ENCODE measurements at places on chromosomes 5 and 9.

GRCh38 chr9:134594078-134594941, 47.3 kb upstream of the COL5A1 start:
- DNase-seq, result no peak

DNA sequence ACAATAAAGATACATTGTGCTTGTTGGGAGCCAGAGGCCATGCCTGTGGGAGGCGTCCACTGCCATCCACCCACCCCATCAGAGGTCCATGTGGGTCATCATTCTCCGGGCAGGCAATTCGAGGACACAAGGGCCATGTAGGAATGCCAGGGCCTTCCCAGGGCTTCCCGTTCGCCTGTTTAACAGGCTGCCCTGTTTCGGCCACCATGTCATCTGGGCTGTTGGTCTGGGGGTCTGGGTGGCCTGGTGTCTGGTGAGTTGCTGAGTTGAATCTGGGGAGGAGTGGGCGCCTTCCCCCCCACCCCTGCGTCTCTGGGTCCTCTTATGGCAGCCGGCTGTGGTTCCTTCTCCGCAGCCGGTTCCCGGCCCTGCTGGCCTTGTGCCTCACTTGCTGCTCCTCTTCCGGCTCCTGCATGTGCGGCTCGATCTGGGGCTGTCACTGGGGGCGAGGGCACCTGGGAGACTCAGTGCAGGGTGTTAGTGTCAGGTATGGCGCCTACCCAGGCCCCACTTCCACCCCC, 117.4 kb downstream of the WNK2 start:
- DNase-seq, result no peak

DNA sequence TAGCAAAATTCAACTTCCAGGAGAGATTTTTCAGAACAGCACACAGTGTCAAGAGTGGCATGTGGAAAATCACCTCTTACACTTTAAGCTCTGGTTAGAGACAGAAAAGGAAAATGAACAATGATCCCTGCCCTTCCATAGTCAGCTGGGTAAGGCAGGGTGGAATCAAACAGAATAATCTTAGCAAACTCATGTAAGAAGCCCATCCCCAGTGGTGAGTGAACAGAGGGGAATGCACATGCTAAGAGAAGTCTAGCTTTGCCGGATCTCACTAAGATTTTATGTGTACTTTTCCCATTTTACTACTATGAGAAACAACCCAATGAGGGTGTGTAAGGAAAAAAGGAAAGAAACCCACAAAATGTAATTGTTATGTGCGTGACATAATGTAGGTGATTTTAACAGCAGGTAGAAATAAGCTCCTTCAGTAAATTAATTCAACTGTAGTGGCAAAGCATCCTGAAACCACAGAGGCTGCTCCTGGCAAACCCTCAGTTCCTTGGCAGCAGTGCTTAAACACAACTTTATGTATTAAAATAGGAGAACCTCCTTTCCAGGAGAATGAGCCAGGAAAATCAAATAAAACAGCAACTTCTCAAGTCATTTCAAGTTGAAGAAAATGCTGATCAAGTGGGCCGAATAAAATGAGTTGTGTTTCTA, 366.0 kb upstream of the TRPC7 start:
- DNase-seq, result no peak

DNA sequence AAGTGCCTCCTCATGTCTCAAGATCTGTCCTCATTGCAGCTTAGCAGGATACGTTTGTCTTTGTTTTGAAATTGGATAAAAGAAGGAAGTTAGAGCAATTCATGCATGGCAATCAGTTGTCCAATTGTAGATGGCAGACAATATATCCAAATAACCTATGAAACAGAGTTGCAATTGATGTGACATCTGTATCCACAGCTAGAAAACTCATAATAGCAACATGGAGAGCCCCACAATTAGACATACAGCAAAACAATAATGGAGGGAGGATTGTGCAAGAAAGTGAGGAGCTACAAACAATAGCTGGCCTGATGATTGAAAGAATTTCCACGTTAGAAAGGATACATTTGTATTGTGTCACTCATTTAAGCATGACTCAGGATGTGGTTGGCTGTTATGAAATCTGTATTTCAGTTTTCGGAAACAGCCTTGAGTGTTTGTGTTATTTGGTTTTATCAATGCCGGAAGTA, 132.0 kb downstream of the FAM174A start:
- DNase-seq, result no peak

GRCh38 chr5:160466889-160467554, 45.4 kb downstream of the PTTG1 start:
- no peak for DNase-seq

DNA sequence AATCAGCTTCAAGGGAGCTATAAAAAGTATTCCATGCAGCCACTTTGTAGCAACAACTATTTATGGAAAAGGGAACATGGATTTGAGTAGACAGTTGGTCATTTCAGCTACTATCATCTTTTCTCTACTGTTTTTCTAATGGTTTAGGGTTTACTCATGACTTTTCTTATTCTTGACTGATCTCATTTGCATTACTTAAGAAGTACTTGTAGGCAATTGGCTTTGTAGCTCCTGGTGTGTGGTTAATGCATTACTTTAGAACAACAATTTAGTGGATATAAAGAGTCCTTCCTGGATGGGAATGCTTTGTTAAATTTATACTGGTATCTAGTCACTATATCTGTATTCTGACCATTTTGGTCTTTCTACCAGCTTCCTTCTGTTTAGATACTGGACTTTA, 59.8 kb upstream of the NTRK2 start:
- no peak for DNase-seq

DNA sequence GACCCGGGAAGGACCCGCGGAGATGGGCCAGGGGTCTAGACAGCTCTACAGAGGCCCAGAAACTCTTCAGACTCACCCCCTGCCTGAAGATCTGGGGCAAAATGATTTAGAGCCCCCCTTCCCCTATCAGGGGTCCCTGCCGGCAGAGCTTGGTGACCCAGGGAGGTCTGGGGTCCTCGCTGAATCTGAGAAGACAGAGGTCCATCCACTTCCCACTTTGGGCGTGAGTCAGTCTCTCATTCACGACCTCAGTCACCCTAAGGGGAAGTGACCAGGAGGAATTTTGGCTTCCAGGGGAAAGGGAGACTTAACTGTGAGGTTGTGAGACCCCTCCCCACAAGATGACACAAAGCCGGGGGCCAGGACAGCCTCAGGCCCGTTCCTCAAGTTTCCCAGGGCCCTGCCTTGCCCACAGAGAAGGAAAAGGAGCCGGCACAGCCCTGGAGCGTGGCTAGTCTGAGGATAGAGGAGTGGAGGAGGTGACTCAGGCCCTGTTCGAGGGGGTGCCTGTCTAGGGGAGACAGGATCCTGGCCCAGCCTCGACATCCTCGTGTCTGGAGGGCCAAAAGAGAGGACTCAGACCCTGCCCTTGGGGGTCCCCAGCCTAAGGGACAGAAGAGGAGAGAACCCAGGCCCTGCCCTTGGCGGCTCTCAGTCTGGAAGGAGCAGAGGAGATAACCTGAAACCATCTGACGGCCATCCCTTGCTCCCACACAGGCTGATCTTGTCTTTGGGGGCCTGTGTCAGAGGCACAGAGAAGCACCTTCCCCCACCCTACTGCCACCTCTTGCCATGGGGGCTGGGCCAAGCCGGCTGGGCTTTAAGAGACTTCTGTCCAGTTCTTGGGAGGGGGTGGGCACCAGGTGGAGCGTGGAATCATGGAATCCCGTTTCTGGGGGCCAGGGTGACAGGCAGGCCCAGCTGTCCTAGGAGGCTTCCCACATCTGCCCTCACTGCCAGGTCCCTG, 889 bp downstream of the PDLIM4 start:
- no peak for DNase-seq

GRCh38 chr5:92852219-92852618, 728.8 kb downstream of the NR2F1-AS1 start:
- no peak for DNase-seq

DNA sequence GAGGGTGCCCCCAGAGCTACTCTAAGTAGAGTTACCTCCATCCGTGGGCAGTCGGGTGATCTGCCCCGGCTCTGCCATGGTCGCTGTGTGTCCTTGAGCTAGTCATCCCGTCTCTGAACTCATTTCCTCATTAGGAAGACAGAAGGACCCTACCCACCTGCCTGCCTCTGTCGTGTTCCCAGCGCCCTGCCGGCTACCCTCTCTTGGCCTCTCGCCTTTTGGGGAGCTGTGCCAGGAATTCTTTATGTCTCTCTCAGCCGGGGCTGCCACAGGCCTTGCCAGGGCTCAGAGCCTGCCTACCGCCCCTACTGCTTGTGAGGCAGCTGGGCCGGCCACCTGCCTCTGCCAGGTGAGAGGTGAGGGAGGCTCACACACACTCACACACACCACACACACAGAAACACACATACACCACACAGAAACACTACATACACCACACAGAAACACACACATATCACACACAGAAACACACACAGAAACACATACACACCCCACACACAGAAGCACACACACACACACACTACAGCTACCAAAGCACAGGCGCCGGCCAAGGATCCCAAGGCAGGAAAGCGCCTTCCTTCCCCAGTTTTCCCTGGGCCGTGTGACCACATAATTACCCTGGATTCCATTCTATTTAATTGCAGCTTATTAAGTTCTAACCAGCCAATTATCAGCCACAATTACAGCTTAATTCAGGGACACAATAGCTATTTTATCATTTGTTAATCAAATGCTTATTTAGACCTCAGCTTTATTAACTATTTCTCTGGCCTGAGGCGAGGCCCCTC, 41.7 kb downstream of the UNC5A start:
- no peak for DNase-seq

GRCh38 chr5:103216137-103216536, 42.4 kb upstream of the MACIR start:
- no peak for DNase-seq

DNA sequence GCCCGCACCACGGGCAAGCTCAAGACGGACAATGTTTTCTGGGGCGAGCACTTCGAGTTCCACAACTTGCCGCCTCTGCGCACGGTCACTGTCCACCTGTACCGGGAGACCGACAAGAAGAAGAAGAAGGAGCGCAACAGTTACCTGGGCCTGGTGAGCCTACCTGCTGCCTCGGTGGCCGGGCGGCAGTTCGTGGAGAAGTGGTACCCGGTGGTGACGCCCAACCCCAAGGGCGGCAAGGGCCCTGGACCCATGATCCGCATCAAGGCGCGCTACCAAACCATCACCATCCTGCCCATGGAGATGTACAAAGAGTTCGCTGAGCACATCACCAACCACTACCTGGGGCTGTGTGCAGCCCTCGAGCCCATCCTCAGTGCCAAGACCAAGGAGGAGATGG, 108.6 kb downstream of the DAB2IP start:
- no peak for DNase-seq

DNA sequence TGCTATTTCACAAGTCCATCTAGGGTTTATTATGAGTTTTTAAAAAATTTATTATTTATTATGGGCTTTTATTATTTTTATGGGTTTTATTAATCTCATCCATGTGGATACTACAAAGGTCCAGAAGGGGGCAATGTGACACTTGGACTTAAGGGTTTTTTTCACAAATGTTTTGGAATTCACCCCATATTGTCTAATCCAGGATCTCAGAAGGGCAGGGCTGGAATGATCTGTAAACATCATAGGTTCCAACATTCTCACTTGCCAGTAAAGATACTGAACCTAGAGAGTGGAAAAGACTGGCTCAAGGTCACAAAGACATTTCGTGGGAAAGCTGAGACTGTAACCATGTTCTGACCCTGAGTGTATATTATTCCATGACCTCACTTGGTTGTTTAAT, 35.6 kb downstream of the NIM1K start:
- no peak for DNase-seq

GRCh38 chr9:110975969-110976368, 62.3 kb downstream of the LPAR1 start:
- DNase-seq, result no peak

GRCh38 chr9:26956860-26957233, 635 bp downstream of the IFT74 start:
- no peak for DNase-seq

GRCh38 chr9:16223074-16223871, 647.2 kb downstream of the BNC2 start:
- no peak for DNase-seq

DNA sequence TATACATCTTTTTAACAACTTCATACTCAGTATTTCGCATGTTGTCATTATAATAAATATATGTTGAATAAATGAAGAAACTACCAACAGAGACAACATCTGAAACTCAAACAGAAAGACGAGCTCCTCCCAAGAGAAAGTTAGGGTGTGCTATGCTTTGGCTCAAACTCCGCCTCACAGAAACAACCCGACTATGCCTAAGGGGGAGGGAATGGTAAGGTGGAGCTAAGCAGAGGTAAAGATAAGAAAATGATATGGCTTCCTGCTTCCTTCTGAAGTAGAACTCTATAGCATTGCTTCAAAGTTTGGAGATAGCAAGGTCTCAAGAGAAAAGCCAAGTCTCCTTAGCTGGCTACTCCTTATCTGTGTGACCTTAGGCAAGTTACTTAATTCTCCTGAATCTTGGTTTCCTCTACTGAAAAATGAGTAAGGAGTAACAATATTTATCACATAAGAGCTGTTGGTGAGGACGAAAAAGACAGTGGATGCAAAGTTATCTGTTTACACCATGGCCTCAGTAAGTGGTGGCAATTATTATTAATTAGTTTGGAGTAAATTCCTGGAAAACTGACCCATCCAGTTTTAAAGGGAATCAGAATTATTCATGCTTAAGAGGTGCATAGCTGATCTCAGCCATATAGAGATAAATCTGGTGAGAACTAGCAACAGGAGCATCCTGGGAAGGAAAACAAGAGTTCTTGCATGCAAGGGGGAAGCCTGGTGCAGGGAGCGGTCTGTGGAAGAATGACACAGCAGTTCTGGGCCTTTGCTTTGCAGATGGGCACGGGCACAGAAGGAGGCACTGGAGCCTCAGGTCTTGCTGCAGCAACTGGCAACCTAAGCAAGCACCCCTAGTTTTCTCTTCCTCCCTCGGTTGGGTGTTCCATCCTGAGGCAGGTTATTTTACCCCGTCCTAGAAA, 73.3 kb downstream of the GLIS3 start:
- no peak for DNase-seq

DNA sequence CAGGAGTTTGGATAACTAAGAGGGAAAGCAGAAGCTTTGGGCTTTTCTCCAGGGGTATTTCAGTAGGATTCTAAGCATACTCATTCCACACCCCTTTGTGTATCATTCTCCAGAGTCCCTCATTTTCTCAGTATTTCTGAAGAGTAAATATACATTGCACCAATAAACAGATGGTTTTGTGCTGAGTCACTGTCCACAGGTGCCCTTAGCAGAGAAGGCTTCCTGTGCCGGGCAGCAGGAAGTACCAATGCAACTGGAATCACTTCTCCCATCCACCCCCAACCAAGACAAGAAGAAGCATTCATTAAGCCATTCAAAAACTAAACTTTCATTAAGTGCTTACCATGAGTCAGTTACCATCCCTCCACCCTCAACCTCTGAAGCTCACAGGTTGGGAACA, 3.6 kb upstream of the CCNJL start:
- no peak for DNase-seq

GRCh38 chr5:40308867-40309266, 370.8 kb upstream of the PTGER4 start:
- DNase-seq, result no peak

DNA sequence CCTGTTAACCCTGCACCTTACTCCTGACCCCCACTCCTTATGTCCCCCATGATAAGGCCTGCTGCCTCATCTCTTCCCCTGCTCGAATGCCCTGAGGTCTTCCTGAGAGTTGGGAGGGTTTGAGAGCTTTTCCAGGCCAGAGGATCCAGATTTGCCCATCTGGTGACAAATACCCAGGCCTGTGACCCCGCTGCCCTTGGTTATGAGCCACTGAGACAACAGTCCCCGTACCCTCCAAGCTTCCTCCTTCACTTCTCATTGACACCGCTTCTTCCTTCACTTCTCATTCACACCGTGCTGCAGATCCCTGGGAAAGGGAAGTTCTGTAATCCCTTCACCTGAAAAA, 593 bp downstream of the GM2A start:
- no peak for DNase-seq

All from AG04449 (cell line).